GM10248 (cell line): ENCODE measurements at places on chromosomes 7 and 10.

DNA sequence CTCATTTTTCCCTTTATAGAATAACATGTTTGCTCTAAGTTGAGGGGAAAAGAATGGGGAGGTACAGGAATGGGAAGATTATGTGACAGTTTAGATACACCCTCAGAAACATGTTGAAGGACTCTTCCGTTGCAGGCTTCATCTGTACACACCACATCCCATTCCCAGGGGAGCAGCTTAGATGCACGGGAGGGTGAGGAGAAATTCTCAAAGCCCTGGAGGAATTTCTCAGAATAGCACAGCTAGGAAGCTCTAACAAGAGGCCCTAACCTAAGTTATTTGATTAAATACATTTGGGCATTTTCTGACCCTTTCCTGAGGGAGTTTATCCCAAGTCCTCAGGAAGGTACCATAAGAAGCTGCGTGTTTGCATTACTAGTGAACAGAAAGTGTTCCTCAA is 660.2 kb upstream of the IGFBP3 start:
- DNase-seq = no peak

GRCh38 chr7:99092064-99092720 is 51.7 kb downstream of the SMURF1 start:
- DNase-seq = no peak

- no peak for DNase-seq
These were observed 176.4 kb downstream of the AHR start for GRCh38 chr7:17474724-17475344.

GRCh38 chr10:19785366-19785765 is 30.9 kb upstream of the PLXDC2 start:
- DNase-seq = no peak

- DNase-seq = no peak
These were observed 1.5 kb upstream of the ANTXRL start for GRCh38 chr10:46285300-46285699.
